ENCODE measurements at places on chromosomes 1 and 21. TPM values are rescaled to one million over a fixed set of nuclear protein-coding genes. Genes with fewer than 3 reads are reported as not detected.

Gene NES
- total RNA-seq: 287 TPM

Gene B3GALNT2
- 55.1 TPM for total RNA-seq

Gene IL24
- total RNA-seq: not detected

Gene DMBX1
- not detected for total RNA-seq

Gene PLA2G2C
- total RNA-seq: not detected

Gene ELAVL4
- total RNA-seq: not detected

Gene TNFRSF18
- total RNA-seq: not detected

Gene TBCE
- total RNA-seq: 29.3 TPM

Gene TPM3
- 1,072 TPM for total RNA-seq

Gene CD1E
- total RNA-seq: not detected

Gene WDR64
- not detected for total RNA-seq

Gene MAP3K21
- 1.4 TPM for total RNA-seq

Gene PDE4B
- 72.7 TPM for total RNA-seq

Gene ACTL8
- total RNA-seq: not detected

Gene VASH2
- 0.14 TPM for total RNA-seq

Gene SH3D21
- total RNA-seq: 2.8 TPM

Gene FMN2
- not detected for total RNA-seq

Gene AIRE
- total RNA-seq: not detected

Gene AKNAD1
- total RNA-seq: not detected

Gene CD48
- not detected for total RNA-seq

Gene CLCA4
- total RNA-seq: not detected

Gene SLC45A3
- 10.1 TPM for total RNA-seq

Gene TFF3
- not detected for total RNA-seq

Gene NTMT2
- total RNA-seq: not detected

Gene PADI1
- not detected for total RNA-seq

Gene MMEL1
- 1.1 TPM for total RNA-seq

Gene SASS6
- total RNA-seq: 7.6 TPM

Gene HSF2BP
- total RNA-seq: 1.1 TPM

Gene CELA2B
- not detected for total RNA-seq

Gene BOLA1
- total RNA-seq: 7.4 TPM

Gene ARHGAP30
- not detected for total RNA-seq

Gene FLG
- total RNA-seq: under 0.01 TPM

Gene CBR1
- total RNA-seq: 71.8 TPM

Gene LCE2A
- total RNA-seq: not detected

Gene RAB7B
- total RNA-seq: 0.13 TPM

Gene RGS8
- not detected for total RNA-seq

Gene OR2T11
- not detected for total RNA-seq

Gene PHC2
- total RNA-seq: 65.8 TPM

Gene FRRS1
- total RNA-seq: 2.0 TPM

Gene PTPN22
- 15.8 TPM for total RNA-seq

Gene TCHHL1
- total RNA-seq: not detected

Gene CSF3R
- total RNA-seq: not detected

Gene MPL
- total RNA-seq: 0.07 TPM

Gene DDX20
- 38.9 TPM for total RNA-seq

Gene SPRR5
- not detected for total RNA-seq

Gene PPM1J
- 1.9 TPM for total RNA-seq

Gene SLAMF6
- not detected for total RNA-seq

Gene VANGL1
- total RNA-seq: 25.8 TPM

Gene OR2T35
- total RNA-seq: not detected
